SHP77 treated with DMSO at 0.1 percent for 48 hours (cell line): ENCODE measurements at places on chromosomes 4 and X.

GRCh38 chr4:112848911-112849310 is 200.5 kb upstream of the ANK2 start:
- DNase-seq = no peak

GRCh38 chrX:152847281-152847680 is 16.4 kb downstream of the NSDHL start:
- DNase-seq = no peak

- no peak for DNase-seq
These were observed 108.7 kb upstream of the PAK3 start for GRCh38 chrX:110987292-110987691.

DNA sequence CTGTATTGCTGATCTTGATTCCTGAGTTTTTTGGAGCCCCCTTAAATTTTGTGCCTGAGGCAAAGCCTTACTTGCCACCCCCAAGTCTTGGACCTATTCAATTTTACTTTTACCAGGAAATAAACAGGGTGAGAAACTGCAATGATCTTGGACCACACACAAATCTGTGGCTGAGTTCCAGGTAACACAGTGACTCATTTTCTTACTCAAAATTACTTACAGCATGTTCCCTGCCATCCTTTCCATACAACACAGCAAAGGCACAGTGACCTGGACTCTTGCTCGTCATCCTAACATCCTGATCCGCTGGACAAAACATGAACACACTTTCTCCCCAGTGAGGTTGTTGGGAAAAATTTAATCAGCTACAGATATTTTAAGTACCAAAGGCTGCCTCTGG is 60.7 kb upstream of the S100G start:
- DNase-seq = no peak

DNA sequence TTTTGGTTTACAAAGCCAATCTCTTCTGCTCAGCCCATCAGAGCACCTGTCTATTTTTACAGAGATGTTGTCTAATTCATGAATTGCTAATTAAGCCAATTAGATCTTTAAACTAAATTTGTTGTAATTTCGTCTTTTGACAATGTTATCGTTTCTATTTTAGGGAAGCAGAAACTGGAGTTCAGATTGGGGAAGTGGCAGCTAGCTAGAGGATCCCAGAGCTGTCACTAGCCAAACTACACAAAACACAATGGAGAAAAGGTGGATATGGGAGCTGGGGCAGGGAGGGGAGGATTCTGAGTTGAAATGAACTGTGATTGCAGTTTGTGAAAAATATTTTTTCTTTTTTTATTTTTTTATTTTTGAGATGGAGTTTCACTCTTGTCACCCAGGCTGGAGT is 35.8 kb downstream of the CASP3 start:
- DNase-seq = no peak

DNA sequence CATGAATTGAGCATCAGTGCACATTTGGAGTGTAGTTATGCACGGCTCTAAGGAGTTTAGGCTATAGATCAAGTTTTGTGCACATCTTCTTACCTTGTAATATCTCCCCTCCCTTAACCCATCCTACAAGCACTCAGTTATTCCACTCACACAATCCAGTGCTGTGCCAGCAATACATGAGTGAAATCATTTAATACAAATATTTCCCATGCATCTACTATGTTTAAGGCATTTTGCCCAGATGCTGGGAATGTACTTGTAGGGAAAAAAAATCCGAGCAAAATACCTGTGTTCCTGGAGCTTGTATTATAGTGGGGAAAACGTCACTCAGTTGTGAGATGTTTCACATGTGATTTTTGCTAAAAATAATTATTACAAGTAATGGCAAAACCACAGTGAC is 191.6 kb upstream of the LDB2 start:
- no peak for DNase-seq

DNA sequence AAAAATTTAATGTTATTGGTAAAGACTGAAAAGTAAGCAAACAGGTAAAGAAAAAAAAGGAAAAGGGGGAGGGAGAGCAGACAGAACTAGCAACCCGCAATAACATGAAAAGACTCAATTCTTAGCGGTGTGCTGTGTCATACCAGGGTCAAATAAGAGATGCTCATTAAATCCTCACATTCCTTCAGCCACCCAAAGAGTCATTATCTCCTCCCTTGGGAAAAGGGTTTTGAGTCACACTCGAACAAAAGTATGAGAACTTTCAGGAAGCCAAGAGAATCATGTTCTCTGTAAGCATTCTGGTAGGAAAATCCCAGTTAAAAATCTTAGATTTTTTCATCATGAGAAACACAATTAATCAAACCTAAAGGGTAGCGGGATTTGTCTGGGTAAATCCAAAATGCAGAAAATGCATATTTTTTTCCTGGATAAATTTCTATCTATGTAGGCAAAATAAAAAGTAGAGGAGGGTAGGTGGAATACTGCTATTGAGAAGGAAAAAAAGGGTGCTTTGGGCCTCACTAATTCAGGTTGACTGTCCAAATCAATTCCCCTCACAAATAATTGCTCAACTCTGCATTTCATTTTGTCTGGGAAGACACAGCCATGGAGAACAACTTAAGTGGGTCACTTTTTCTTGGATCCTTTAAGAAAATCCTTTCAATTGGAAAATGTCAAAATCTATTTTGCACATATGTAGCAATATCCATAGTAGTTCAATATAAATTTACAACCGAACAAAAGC is 23.2 kb downstream of the TNIP3 start:
- no peak for DNase-seq

GRCh38 chr4:143597276-143597675 is 83.8 kb downstream of the SMARCA5 start:
- DNase-seq = no peak

DNA sequence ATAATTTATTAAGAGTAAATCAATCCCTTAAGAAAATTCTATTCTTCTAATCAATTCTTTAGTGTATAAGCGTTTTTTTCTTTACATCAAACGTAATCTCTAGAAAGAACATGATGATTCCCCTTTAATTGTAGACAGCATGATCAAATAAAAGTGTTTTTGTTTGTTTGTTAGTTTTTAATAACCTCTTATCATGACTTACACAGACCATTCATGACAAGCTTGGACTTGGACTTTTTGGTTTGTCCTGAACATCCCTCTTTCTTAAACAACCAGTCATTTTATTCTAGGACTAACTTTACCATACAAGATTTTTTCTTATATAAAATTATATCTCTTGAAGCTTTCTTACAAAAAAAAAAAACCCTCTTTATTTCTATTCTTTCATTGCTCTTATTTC is 344.6 kb upstream of the SPOCK3 start:
- no peak for DNase-seq

DNA sequence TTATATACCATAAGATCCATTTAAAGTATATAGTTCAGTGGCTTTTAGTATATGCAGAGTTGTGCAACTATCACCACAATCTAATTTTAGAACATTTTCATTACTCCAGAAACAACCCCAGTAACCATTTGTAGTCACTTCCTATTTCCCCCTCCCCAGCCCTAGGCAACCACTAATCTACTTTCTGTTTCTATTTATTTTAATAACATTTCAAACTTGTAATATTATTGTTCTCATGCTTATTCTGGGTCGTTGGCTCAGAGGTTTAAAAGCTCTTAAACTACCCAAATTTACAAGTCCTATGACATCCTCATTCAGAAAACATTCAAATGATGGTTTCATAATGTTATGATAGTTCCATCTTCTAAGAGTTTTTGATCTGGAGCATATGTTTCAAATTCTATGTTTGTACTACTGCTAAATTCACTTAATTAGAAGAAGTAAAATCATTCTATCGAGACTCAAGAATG is 18.4 kb downstream of the XIAP start:
- no peak for DNase-seq

- no peak for DNase-seq
These were observed 72.6 kb upstream of the ARHGAP24 start for GRCh38 chr4:85402371-85402770.

- DNase-seq = no peak
These were observed 74.5 kb upstream of the IL2 start for GRCh38 chr4:122531038-122531437.

GRCh38 chr4:61143461-61143860 is 56.7 kb upstream of the ADGRL3 start:
- no peak for DNase-seq
